GM12878 (cell line): ENCODE measurements at places on chromosomes 2 and 18. TPM values are rescaled to one million over a fixed set of nuclear protein-coding genes. Genes with fewer than 3 reads are reported as not detected.

DNA sequence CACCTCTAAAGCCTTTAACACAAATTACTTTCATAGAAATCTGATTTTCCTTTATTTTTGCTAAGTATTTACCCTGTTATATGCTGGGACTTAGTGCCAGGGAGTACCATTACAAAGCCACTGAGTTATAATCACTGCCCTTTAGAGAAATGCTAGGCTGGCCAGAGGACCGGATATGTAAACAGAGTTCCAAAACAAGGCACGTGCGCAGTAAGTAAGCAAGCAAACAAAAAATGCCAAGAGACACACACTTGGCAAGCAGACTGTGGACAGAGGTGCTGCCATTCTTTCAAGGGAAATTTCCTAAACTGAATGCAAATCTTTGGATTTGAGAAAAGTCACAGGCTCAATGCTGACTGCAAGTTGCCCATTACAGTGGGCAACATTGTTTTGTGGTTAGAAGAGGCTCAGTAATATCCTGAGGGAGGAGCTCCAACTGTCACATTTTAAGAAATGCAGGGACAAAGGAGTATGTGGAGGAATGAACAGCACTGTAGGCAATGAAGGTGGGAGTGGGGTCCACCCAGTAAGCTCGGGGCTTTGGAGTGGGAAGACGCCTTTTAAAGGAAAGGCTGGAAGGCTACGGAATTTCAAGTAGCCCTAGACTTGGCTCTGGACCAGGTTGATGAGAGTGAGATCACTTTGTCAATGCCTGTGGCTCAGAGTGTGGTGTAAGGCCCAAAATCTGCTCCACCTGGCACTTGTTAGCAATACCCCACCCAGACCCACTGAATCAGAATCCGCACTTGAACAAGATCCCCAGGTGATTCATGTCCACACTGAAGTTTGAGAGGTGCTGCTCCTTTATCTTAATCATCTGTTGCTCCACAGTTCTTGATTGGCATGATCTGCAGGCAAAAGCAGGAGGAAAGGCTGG, 2.1 kb upstream of the PARD6G start:
- no peak for DNase-seq

DNA sequence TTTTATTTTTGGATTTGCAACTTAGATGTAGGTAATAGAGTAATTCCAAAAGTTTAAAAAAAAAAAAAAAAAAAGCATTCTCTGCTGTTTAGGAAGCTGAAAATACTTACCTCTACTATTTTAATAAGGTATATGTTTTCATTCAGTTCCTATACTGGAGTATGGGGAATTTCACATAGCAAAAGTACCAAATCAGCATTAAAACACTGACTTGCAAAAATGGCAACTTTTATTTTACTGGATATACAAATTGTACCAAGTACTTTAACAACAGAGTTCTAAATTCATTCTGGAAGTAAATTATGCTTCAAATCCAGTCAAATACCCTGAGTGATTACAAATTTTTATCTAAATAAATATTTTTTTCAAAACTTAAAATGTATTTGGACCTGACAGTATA, 76.7 kb downstream of the TCF4 start:
- DNase-seq: no peak

DNA sequence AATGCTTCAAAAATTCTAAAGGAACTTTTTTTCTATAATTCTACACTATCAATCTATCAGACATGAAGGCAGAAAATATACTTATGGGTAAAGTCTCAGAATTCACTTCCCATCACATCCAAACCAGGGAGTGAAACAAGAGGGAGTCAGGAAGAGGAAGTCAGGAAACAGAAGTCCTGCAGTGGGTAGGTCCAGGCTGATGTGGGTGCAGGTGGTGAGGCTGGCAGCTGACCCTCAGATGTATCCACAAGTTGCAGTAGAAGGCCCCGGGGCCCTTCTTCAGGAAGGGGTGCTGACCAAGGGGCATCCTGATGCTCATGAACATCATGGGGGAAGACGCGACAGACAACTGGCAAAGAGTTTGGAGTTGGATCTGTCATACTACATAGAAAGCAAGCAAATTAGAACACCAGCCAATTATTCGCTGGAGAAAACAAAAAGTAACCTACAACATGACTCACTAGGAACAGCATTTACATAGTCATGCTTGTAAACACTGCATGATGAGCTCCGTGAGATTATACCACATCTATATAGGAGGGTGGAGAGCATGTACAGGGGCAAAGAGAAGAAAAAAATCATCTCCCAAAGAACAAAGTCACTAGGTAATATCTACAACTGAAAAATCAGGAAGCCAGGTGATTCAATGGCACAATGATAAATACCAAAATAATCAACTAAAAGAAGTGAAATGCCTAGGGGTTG, 4.2 kb downstream of the UXS1 start:
- DNase-seq: no peak

DNA sequence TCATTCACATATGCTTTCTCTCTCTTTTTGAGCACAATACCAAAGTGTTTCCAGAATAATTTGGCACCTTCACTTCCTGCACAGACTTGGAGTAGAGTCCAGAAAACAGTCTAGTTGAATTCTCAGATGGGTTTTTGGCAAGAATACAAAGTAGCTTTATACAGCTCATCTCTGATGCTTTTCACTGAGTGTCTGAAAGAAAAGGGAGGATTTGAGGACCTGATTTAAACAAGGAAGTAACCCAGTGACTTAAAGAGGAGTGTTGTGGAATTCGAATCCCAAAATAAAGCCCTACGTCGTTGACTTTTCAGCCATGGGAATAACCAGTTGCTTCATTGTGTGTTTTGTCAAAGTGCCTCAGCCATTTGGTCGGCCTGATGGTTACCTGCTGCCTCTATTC, 31.8 kb downstream of the METAP1D start:
- no peak for DNase-seq

The SCYGR4 gene
- total RNA-seq: not detected in 2 replicates

- DNase-seq: no peak
Observed at GRCh38 chr2:70938586-70938950, 2.9 kb downstream of the ATP6V1B1 start.
